HL-60 (cell line): ENCODE measurements at places on chromosomes 7 and 10.

DNA sequence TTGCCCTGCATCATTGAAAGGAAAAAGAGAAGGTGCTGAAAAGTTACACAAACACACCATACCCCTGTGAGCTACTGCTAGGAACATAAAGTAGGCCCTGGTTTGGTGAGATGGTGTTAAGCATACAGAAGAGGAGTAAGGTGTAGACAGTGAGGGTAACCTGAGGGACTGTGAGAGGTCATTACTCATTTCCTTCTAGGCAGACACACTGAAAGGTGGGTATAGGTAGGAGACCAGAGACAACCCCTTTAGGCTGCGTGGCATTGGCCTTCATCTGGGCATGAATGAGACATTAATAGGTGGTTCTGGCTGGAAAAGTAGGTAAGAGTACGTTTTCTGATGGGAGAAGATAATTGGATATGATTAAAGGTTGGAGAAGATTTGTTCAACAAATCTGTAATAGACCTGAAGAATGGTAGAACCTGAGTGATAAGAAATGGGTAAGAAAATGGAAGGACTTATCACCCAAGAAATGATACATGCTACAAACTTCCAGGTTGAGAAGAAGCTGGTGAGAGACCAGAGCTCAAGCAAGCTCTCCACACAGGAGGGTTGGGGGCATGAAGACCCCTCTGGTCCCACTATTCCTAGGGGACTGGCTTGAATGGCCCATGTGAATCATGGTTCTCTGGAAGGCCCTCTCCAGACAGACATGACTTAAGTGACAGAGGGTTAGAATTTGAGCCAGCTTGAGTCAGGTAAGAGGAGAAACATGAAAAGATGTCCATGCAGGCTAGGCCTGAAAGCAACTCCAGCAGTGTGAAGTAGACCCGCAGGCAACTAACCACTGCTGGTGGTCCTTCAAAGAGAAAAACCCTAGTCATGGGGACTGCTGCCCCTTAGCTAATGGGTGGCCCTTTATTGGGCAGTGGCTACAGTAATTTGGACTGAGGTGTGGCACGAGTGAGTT is 3.8 kb downstream of the COMTD1 start:
- DNase-seq, result no peak

- DNase-seq, result no peak
Observed at GRCh38 chr10:71584461-71584860, 135.1 kb downstream of the C10orf105 start.

DNA sequence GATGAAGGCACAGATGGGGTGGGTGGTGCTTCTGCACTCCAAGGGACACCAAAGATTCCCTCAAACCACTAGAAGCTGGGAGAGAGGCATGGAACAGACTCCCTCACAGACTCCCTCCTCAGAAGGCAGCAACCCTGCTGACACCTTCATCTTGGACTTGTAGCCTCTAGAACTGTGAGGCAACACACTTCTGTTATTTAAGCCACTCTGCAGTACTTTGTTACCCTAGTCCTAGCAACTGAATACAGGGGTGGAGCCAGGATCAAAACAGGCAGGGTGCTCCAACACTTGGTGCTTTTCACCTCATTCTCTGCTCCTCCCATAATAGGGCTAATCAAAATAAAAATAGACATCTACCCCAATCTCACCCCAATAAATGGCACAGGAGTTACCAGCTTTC is 2.3 kb upstream of the GSTO1 start:
- DNase-seq, result no peak

DNA sequence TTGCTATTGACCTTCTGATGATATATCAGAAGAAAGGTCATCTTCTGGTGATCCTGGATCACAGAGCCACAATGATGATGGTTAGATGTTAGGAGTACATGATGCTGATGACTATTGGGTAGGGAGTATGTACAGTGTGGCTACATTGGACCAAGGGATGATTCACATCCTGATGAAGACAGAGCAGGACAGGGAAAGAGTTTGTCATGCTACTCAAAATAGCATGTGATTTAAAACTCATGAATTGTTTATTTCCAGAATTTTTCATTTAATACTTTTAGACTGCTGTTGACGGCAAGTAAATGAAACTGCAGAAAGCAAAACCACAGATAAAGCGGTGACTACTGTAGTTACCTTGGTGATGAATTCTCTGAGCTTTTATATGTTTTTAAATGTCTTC is 397.3 kb downstream of the PPP1R3A start:
- DNase-seq, result no peak

DNA sequence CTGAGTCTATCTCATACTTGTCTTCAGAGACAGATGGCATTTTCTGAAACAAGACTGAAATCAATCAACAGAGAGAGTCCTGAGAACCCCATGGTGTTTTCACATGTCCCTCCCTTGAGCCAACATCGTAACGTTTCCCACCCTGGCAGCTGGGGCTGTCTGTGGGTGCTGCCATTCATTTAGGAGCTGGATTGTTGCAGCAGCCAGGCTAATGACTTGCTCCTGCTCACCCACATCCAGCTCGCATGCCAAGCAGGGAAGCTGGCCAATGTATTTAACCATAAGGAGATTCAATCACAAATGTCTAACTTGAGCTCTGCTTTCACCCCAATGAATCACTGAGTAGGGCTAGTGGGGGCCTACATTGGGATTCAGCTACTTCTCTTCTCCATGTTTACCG is 146.1 kb downstream of the ADRA2A start:
- no peak for DNase-seq

GRCh38 chr10:48926764-48927540 is 12.7 kb downstream of the LRRC18 start:
- DNase-seq, result no peak

- no peak for DNase-seq
Observed at GRCh38 chr7:158781217-158781973, 47.9 kb downstream of the ESYT2 start.

DNA sequence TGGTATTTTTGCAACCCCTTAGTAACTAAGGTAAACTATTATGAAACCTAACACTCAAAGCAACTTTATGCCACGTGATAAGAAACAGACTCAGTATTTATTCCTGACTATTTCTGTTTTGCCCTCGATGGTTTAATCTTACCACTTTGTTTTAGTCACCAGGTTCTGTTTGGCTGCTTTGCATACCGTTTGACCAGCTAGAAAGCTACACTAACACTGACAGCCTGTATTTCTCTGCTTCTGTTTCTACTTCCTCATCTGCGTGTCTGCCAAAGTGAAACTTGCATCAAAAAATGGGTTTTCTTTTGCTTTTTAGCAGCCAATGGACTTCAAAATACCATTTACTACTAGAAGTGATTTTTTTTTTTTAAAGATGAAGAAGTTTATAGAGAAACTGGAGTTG is 802.5 kb downstream of the GRM8 start:
- no peak for DNase-seq

GRCh38 chr7:79436378-79436777 is 17.1 kb downstream of the MAGI2 start:
- DNase-seq, result no peak

- DNase-seq, result no peak
Observed at GRCh38 chr7:30984359-30985107, 20.8 kb downstream of the GHRHR start.

DNA sequence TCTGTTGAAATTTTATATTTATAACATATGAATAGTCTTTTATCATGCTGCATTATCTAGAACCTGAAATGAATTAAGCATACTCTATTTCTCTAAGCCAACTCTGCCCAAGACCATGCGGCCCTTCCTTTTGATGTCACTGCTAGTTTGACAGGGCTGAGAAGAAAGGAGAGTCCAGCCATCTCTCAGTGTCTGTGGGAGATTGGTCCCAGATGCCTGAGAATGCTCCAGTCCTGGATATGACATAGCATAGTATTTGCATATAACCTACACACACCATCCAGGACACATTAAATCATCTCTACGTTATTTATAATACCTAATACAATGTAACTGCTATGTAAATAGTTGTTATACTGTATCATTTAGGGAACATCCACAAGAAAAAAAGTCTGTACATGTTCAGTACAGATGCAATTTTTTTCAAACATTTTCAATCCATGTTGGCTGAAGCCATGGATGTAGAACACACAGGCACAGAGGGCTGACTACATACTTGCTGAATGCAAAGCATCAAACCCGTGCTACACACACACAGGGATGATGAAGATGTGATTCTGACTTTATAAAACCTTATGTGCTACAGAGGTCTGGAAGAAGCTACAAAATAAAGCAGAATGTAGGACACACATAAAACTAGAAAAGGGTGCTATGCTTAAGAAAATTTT is 315.4 kb downstream of the PARD3 start:
- no peak for DNase-seq

- DNase-seq, result peak; percentile 4
Observed at GRCh38 chr10:114412907-114413797, 8.8 kb upstream of the AFAP1L2 start.

DNA sequence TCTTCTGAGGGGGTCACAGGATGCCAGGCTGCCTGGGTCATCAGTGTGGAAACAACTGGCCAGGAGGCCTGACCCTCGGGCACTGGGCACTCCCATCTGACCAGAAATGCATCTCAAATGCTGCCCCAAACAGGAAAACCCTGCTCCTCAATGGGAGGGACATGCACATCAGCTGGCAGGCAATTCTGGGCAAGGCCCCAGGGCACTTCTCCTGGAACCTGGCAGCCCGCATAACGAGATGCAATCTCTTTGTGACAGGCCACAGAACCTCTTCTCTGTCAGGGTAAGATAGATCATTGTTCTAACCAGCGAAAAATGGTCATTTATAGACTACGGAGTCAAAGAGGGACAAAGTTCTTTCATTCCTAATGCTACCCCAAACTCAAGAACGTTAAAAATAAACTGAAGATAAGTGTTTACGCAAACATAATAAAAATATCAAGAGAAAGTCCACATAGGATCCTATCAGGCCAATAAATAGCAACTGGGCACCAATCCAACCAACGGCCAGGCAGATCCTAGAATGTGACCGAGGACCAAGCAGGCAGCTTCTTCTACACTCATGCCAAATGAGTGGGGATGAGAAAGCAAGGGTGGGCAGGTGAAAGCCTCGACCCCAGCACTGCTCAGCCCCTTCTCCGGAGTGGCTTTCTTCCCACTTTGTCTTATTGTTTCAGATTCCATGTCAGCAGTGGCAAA is 212.3 kb downstream of the TCERG1L start:
- DNase-seq, result no peak

DNA sequence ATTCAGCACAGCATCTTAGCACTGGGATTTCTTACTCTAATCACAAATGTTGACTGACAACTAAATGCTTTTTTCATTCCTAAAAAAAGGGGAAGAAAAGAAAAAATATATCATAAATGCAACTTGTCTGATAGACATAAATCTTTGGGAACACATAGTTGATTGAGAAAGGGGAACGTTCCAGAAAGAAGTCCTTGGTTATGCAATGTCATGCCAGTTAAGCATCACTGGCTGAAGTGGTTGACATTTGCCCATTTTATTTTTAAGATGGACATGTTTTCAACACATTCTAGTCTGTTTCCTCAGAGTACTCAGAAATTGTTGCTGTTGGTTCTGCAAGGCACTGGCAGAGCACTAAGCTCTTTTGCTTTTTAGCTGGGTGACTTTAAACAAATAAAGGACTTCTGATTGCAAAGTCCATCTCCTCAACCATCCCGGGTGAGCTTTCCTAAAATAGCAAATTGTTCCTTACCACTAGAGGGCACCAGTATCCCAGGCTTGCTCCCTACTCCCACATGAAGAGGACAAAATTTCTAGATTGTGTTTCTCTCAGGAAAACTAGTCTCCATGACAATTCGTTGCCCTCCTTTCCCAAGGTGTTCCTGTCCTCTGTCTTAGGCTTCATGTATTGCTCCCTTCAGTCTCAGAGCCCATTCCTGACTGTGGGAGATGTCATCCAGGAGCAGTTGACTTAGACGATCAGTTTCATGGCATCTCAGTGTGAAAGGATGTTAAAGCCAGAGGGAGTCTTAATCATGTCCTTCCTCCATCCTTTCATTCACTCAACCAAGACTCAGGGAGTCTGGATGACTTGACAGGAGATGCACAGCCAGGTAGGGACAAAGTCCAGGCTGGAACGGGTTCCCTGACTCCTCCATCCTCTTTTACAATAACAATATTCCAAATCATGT is 23.9 kb downstream of the OPALIN start:
- DNase-seq, result no peak

GRCh38 chr7:148334959-148335577 is 255.5 kb upstream of the C7orf33 start:
- no peak for DNase-seq

GRCh38 chr10:52216852-52217251 is 97.2 kb upstream of the DKK1 start:
- no peak for DNase-seq

GRCh38 chr10:77746047-77746707 is 108.6 kb upstream of the KCNMA1 start:
- DNase-seq, result no peak

- no peak for DNase-seq
Observed at GRCh38 chr7:150446288-150446938, 4.0 kb upstream of the GIMAP8 start.

DNA sequence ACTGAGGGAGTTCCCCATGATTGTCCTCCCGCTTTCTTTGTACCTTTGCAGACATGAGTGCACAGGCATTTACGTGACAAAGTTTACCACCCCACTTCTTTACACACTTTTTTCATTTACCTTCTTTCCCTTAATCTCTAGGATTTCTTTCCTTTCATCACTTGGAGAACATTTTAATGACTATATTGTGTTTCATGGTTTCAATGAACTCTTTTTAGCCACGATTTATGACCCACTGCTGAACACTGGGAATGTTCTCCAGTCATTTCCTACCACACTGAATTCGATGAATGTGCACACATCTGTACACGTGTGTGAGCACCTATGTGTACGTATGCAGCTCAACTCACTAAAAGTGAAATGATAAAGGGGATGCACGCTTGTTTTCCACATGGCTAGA is 371.7 kb upstream of the IGFBP3 start:
- DNase-seq, result no peak

- DNase-seq, result no peak
Observed at GRCh38 chr7:66896441-66896840, 24.6 kb upstream of the TMEM248 start.

GRCh38 chr10:100289641-100290040 is 3.2 kb upstream of the BLOC1S2 start:
- DNase-seq, result no peak

- no peak for DNase-seq
Observed at GRCh38 chr10:103512591-103513379, 19.3 kb downstream of the NEURL1 start.

GRCh38 chr7:155951554-155952158 is 139.4 kb upstream of the SHH start:
- no peak for DNase-seq

- no peak for DNase-seq
Observed at GRCh38 chr7:148492157-148492860, 98.3 kb upstream of the C7orf33 start.

GRCh38 chr7:45118889-45119331 is 7.4 kb upstream of the TBRG4 start:
- DNase-seq, result no peak
